LHCN-M2 (cell line): ENCODE measurements at places on chromosomes 5 and 9. TPM values are rescaled to one million over a fixed set of nuclear protein-coding genes. Genes with fewer than 3 reads are reported as not detected.
A peak's percentile ranks its signal among the peaks of the same experiment; 100 is the strongest.

- DNase-seq = no peak
Observed at GRCh38 chr5:640461-641330, 28.6 kb downstream of the CEP72 start.

DNA sequence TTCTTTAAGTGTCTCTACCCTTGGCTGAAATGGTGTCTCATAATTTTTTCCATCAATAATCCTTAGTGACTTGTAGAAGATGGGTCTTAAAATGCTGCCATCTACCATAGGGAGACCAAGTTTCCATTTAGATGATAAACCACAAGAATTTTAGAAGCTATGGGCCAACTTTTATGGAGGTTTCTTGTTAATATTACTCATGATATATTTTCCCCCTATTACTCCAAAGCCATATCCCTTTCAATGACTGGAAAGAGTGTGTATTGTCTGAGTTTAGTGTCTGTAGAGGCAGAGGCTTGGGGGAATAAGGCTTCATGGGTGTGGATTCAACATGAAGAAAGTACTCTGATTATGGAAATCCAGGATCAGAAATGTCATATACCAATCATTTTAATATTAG, 507.3 kb upstream of the TNC start:
- DNase-seq = no peak

DNA sequence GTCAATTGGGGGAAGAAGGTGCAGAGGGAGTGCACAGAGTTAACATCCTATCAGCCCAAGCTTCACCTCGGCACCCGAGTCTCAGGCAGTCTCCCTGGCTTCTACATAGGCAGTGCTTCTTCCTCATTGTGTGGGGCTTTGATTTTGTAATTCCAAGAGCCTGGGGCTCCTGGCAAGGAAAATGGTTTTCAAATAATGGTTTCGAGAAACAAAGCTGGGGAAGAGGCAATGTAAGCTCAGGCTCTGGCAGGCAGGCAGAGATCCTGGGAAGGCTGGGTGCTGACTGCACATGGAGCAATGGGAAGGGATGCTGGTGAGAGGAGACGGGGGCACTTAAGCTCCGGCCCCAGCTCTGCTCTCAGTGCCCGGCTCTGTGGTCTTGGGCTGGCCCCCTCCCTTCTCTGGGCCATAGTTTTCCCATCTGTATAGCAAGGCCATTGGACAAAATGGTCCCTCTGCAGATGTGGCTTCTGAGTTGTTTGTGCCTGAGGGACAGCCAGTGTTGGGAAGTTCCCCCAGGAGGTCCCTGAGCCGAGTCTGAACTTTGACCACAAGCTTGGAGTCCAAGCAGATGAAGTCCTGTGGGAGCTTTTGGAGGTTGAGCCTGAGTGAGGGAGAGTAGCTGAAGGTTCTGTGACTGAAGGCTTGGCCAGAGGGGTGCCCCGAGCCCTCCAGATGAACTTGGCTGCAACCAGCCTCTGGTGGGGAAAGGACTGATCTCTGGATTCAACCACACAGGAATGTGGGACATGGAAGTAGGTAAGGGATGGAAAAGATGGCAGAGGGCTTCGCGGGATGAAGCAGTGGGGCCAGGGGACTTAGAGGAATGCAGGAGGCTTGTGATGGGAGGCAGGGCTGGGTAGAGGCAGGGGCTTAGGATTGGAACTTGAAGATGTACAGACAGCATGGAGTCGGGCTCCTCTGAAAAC, 28.5 kb upstream of the IL17B start:
- no peak for DNase-seq

- no peak for DNase-seq
Observed at GRCh38 chr5:14075937-14076336, 67.2 kb upstream of the TRIO start.

DNA sequence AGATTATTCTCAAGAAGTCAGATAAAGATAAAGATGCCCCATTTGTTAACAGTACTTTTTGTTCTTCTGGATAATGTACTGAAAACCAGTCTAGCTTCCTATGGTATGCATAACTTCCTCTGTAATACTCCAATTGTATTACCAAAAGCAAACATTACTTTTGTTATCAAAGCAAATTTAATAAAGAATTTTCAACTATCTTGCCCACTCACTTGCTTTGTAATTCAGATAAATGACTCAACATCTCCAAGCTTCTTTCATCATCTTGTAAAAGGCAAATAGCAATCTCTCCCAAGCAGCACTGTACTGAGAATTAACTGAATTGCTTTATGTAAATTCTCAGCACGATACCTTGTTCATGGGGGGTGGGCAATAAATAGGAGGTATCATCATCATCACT, 98.3 kb downstream of the NFIB start:
- DNase-seq = peak; percentile 30

- DNase-seq = no peak
Observed at GRCh38 chr5:151054709-151055108, 26.1 kb downstream of the TNIP1 start.

DNA sequence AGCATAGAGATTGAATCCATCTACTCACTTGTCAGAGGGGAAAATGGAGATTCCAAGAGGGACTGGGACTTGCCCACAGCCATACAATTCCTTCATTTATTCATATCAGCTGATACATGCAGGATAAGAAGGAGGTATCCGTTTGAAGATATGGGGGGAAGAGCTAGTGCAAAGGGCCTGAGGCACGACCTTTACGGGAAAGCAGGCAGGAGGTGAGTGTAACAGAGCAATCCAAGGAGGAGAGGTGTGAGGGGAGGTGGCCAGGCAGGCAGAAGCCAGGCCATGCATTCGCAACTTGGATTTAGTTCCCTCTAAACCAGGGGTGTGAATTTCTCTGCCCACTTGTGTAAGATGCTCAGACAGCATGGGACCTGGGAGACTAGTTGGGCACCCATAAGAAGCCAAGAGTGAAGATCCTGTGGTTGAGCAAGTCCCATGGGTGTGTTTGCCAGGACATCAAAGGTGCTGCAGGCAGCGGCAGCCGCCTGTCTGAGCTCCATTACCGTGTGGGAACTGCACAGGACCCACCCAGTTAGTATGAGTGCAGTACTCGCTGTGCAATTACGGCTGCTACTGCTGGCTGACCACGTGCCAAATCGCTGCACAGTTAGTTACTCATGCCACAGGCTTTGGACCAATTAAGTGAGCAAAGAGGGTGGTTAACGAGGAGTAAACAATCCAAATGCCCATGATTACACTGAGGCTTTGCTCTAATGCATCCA, 31.4 kb upstream of the FAT2 start:
- DNase-seq = no peak

DNA sequence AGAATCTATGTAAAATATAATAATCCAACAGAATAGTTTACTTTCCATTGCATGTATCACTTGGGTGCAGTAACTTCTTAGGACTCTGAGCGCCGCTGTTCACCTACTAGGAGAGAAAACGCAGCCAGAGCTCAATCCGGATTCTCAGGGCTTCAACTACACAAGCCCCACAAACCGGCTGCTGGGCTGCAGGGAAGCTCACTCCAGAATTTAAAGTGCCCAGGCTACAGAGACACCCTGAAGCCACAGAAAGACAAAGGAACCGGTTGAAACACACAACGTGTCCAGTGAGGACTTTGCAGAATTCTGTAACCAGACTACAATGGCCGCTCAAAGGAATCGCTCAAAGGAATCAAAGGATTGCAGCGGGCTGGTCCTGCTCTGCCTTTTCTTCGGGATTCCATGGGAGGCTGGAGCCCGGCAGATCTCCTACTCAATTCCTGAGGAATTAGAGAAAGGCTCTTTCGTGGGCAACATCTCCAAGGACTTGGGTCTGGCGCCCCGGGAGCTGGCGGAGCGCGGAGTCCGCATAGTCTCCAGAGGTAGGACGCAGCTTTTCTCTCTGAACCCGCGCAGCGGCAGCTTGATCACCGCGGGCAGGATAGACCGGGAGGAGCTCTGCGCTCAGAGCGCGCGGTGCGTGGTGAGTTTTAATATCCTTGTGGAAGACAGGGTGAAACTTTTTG, at the start of gene PCDHGA10:
TSS of gene PCDHGA10 (plus strand) at position 134 of the 686 bp plus-strand sequence. CDS start at position 323, 189 bp downstream.
- DNase-seq = peak; percentile 77

GRCh38 chr5:95884017-95884325, 61.4 kb upstream of the GLRX start:
- DNase-seq = peak; percentile 50

DNA sequence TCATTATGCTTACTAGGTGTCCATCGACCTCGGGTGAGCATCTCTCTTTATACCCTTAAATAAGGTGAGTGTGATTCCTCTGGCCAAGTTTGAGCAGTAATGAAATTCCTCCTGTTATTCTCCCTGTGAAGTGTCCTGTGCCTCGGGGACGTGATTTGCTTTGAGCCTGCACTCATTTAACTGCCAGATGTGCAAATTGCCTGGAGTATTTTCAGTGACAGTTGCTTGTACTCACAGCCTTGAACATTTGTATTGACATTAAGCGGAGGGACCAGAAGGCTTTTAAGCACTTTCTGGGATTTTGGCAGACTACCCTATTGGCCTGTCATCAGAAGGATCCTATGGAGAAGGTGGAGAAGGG, 126.9 kb downstream of the DOCK2 start:
- no peak for DNase-seq

DNA sequence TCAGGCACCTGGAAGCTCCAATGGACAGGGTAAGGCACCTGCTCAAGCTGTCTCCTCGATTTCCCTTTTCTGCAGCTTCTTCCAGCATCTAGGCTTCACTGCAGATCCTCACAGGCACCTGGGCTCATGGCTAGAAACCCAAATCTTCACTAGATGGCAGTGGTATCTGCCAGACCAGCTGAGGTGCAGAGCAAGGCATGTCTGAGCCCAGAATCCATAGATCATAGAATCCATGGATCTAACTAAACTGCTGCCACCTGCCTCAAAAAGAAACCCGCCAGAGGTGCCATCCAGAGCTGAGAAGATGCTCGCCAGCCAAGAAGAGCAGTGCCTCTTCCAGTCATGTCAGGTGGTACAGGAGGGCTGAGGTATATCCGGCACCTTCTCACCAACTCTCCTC, 6.9 kb downstream of the SHC3 start:
- no peak for DNase-seq

DNA sequence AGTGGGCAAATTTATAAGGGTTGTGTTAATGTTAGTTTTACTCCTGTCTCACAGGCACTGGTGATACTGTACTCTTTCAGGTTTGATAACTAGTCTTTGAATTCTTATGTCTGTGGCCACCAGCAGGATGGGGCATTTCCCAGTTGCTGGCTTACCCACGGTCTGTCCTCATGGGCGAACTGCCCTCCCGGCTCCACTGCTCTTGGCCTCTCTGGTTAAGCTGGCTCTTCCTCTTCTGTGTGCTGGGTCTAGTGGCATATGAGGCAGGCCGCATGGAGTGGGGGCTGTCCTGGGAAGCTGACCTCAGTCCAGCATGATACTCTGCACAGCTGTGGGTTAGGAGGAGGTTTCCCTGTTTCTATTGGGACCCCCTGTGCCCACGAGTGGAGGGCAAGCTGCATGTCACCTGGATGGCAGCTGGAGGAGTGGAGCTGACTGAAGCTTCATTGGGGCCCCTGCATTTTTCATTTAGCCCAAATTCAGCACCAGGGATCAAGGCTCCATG, 19.5 kb downstream of the PHF2 start:
- DNase-seq = no peak

GRCh38 chr5:91189480-91190313, 193.4 kb downstream of the ARRDC3 start:
- DNase-seq = peak; percentile 82

DNA sequence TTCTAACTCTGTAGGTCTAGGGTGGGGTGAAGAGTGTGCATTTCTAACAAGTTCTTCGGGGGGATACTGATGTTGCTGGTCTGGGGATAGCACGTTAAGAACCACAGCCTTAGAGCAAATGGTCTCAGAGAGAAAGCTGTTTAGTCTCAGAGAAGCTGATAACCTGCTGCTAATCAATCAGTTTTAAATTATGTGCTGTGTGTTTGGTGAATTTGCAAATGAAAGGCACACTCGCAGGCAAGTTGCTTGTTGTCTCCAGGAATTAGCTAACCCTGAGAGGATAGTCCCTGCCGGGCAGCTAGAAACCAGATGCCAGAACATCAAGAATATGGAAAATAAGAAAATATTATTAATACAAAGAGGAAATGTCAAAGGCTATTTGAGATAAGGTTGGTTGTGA, 79.2 kb downstream of the DMRT2 start:
- DNase-seq = no peak

- no peak for DNase-seq
Observed at GRCh38 chr5:67293226-67293625, 96.6 kb upstream of the CD180 start.

DNA sequence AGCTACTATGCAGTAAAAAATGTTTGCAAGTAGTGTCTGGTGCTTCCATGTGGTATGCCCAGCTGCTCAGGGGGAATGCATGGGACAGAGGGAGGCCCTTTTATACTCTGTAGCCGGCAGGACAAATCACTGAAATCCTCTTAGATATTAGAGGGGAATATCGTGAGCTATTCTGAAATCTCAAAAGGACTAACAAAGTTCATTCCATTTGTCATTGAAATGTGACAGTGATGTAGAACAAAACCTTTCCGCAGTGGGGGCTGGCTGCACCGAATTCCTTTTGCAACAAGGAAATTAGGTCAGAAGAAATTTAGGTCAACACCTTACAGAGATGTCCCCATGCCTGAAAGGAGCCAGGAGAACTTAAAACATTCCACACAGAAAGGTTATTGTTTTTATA, 72.4 kb upstream of the MEF2C start:
- peak; percentile 37 for DNase-seq

- DNase-seq = no peak
Observed at GRCh38 chr5:14362491-14362890, 219.1 kb upstream of the OTULINL start.

GRCh38 chr5:82730913-82731312, 346.3 kb downstream of the TMEM167A start:
- no peak for DNase-seq

DNA sequence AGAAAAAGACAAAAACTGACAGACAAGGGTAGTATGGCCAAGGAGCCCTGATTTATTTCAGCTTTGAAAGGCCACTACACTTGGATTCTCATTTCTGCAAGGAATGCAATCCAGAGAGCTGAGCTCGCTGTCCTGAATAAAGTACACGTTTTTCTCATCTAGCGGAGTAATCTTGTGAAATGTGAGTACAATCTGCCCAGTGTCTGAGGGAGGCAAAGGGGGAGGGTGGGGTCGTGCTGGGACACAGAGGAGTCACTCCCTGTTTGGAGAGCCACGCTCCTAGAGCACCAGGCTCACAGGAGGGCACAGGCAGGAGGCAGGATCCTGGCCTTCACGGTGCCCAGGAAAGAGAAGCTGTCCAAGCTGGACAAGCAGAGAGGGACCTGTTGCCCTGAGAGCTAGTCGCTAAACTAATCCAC, 51.0 kb upstream of the IFNK start:
- DNase-seq = no peak

GRCh38 chr5:58268268-58268667, 191.6 kb downstream of the PLK2 start:
- no peak for DNase-seq

GRCh38 chr5:96946381-96946780, 10.5 kb downstream of the LNPEP start:
- DNase-seq = no peak

PCDHA13 gene
- not detected in 2 replicates for total RNA-seq

IFNA2 gene
- total RNA-seq = not detected in 2 replicates

CDC20B gene
- total RNA-seq = not detected in 2 replicates

TRIM7 gene
- 1.5 and 1.6 TPM in 2 replicates for total RNA-seq

NDUFS4 gene
- total RNA-seq = 78.8 and 90.5 TPM in 2 replicates

TJP2 gene
- 25.7 and 28.2 TPM in 2 replicates for total RNA-seq

ANKRD33B gene
- 0.06 and 0.46 TPM in 2 replicates for total RNA-seq

REEP5 gene
- 40.6 and 41.4 TPM in 2 replicates for total RNA-seq

CATSPER3 gene
- total RNA-seq = 0.11 TPM in 1 of 2 replicates, not detected in the other

GGTA1 gene
- total RNA-seq = not detected in 2 replicates

POMT1 gene
- 27.8 and 31.1 TPM in 2 replicates for total RNA-seq

EGFL7 gene
- 7.6 and 8.9 TPM in 2 replicates for total RNA-seq

WDR38 gene
- not detected in 2 replicates for total RNA-seq

SPATA31D4 gene
- total RNA-seq = not detected in 2 replicates

GRM6 gene
- not detected in 2 replicates for total RNA-seq

SOX30 gene
- total RNA-seq = 0.06 TPM in 1 of 2 replicates, not detected in the other
